ENCODE measurements at places on chromosomes 3 and 15.

DNA sequence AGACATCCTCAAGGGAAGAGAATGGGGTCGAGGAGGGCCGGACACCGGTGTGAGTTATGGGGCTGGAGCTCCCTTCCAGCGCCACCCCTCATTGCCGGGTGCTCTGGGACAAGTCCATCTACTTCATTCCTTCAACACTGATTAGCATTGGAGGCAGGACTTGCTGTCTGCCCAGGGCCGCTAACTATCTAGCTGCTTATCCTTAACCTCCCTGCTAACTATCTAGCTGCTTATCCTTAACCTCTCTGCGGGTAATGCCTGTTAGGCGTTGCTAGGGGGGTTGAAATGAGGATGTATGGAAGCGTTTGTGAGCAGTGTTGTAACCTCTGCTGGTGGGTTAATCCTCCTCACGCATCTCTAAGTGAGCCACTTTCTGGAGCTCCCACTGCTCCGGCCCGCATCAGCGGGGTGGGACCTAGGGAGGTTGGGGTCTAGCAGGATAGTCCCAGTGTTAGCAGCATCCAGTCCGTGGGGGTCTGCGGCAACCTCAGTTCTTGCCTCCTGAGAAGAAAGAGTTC lies 10.9 kb upstream of the CHAC1 start:
- DNase-seq: no peak

GRCh38 chr3:178320456-178321351 lies 215.5 kb upstream of the KCNMB2 start:
- no peak for DNase-seq

DNA sequence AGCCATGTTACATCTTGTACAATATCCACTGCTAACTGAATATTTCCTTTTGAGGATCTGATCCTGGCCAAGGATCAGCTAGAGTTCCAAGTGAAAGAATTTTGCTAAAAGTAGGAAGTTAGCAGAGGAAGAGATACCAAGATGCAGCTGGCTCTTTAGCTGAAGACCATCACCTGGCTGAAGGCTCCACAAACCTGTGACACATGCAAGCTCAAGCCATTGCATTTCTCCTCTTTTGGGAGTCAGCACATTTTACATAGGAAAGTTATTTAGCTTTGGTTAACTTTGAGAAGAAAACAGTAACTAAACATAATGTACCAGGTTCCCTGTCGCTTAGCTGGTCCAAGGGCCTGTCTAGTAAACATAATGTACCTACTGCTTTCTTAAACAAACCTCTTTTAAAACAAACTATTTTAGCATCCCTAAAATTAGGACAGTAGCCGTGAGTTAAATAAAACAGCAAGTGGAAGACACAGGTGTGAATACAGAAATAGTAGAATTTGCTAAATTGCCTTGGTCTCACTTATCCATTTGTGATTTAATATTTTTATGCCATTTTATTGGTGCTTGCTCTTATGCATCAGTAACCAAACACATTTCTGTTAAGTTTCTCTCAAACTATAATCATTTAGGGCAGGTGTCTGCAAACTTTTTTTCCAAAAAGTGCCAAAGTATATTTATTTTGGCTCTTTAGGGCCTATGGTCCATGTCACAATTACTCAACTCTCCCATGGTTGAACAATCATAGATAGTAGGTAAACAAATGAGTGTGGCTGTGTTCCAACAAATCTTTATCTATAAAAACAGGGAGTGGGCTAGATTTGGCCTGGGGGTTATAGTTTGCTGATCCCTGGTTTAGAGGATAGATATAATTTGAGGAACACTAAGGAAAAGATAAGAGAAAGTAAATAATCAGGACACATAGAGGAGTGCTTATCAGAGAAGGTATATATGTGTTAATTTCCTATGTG lies 11.2 kb downstream of the GCSAM start:
- DNase-seq: no peak

DNA sequence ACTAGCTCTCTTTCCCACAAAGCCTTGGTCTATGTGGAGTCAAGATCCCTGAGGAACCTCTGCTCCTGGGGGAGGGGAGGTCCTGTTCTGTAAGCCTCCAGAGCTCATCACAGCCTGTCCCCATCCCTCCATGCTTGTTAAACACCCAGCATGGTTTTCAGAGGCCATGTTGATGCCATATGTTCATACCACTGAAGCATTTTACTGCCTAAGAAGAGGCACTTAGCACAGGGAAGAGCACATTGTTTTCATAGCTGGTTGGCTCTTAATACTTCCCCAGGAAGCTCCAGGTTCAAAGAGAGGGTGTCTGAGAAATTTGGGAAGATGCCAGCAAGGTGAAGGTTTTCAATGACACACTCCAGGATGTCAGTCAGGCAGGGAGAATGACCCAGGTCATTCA lies 25.6 kb downstream of the CPNE4 start:
- no peak for DNase-seq

- DNase-seq: no peak
Observed at GRCh38 chr15:32870240-32871033, 152.6 kb downstream of the GREM1 start.

DNA sequence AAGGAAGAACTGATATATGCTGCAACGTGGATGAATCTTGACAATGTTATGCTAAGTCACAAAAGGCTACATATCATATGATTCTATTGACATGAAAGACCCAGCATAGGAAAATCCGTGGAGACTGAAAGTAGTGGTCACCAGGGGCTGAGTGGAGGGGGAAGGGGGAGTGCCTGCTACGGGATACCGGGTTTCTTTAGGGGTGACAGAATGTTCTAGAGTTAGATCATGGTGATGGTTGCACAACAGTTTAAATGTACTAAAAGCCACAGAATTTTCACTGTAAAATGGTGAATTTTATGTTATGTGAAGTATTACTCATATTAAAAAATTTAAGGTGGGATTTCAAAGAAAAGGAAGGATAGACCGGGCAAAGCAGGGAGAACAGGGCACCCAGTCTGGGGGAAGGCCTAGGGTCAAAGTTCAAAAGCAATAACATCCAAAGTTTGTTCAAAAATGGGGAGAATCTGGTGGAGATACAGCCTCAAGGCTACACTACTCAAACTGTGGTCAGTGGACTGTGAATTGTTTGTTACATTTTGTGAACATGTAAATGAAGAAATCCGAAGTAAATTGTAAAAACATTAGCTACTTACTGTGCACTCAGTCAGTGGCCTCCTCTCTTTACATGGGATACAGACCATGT lies 74.2 kb upstream of the FNDC3B start:
- DNase-seq: no peak

GRCh38 chr15:92922418-92923002 lies 22.4 kb downstream of the CHD2 start:
- DNase-seq: no peak

GRCh38 chr3:46427916-46428833 lies 21.1 kb downstream of the CCRL2 start:
- peak; percentile 84 for DNase-seq

DNA sequence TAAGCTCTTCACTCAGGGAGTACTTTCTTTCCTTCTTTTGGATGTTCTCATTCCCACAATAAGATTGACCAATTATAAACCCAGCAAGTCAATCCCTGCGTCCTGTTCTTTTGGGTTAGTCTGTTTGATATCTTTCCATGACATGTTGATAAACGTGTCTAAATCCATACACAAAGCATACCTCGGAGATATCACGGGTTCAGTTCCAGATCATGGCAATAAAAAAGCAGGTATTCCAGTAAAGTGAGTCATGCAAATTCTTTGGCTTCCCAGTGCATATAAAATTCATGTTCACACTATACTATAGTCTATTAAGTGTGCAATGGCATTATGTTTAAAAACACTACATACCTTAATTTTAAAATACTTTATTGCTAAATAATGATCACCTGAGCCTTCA lies 667.7 kb downstream of the MAGI1 start:
- no peak for DNase-seq

GRCh38 chr3:50256978-50257890 lies 11.7 kb upstream of the SEMA3B start:
- peak; percentile 42 for DNase-seq

- DNase-seq: no peak
Observed at GRCh38 chr3:160394009-160394392, 5.0 kb downstream of the IFT80 start.

- DNase-seq: no peak
Observed at GRCh38 chr3:50459785-50460184, 43.6 kb downstream of the CACNA2D2 start.

- no peak for DNase-seq
Observed at GRCh38 chr3:107965136-107965655, 125.6 kb downstream of the CD47 start.

DNA sequence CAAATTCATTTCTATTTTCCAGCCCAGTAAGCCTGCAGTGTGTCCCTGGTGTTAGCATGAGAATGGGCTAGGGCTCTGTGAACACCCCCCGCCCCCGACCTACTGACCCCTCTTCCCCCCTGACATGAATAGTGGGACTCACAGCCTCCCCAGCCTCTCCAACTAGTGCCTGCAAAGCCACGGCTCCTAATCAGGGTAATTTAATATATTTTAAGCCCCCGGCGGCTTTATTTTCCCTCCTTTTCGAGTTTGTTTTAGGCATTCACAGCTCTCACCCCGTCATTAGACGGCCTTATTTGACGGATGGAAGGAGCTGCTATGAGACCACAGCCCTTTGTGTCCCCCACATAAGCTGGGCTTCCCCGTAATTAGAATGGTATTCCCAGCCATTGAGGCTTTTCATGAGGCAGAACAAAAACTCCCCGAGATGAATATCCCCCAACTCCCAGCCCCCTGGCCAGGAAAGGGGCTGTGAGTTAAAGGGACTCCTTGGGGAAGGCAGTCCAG lies 78.3 kb upstream of the POLG start:
- no peak for DNase-seq

DNA sequence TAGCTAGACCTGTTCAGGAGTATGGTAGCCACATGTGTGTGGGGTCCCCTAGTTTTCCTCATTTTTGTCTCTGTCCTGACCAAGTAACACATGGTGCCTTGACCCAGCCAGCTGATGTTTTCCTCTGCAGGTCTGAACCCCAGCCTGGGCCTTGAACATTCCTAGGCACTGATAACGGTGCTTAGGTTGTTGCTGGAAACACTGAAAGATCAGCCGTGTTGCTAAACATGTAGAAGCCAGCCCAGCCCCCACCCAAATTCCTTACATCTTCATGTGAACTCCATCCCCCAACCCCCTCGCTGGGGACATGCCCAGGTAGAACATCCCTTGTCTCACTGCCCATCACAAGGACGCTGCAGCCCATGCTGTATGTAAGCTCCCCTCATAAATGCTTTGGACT lies 18.7 kb downstream of the RTP3 start:
- no peak for DNase-seq

DNA sequence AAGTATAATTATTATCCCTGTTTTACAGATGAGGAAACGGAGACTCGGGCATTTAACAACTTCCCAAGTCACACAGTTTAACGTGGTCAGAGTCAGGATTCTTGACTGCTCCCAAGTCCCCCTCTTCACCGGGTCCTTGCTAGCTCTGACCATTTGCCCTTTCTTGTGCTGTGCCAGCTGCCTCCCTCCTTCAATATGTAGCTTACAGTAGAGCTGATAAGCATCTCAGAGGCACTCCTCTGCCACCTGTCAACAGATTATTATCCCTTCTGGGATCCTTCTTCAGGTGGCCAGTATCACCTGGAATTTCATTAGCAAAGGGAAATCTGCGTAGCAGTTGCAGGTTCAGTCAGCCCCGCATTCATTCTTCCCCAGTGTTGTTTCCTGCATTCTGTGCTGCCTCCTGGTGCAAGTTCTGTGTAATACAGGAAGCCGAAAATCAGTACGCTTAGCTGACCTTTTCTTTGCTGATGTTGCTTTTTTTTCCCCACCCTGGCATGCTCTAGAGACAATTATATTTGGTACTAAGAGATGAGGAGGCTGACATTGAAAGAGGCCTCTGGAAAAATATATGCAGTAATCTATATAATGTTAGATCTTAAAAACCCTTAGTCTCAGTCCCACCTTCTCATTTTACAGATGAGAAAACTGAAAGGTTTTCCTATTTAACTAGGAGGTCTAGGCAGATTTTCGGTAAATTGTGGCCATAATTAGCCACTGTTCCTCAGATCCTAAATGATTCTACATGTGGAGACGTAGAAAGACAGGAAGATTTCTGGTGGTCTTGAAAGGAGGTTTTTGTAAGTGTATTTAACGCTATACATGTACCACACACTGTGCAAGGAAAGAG lies 24.8 kb downstream of the TMOD2 start:
- DNase-seq: peak; percentile 53

GRCh38 chr15:89155656-89156055 lies 65.7 kb downstream of the RLBP1 start:
- DNase-seq: no peak

- DNase-seq: no peak
Observed at GRCh38 chr15:87031540-87032230, 952.0 kb downstream of the AGBL1 start.

GRCh38 chr3:166489826-166490225 lies 652.6 kb upstream of the BCHE start:
- no peak for DNase-seq

DNA sequence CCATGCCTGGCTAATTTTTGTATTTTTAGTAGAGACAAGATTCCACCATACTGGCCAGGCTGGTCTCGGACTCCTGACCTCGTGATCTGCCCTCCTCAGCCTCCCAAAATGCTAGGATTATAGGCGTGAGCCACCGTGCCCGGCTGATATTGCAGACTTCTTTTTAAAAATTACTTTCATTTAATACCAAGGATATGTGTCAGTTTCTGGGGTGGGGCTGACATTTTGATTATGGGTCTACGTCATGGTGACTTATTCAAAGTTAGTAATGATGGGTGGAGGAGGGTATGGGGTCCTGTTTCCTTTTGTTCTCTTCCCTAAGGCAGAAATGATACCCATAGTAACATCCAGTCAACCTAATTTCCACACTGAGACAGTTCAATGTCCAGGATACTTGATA lies 34.7 kb downstream of the GBE1 start:
- DNase-seq: no peak

- no peak for DNase-seq
Observed at GRCh38 chr3:21169948-21170347, 581.1 kb downstream of the ZNF385D start.

GRCh38 chr3:122023335-122023910 lies 1.4 kb upstream of the ILDR1 start:
- DNase-seq: no peak

DNA sequence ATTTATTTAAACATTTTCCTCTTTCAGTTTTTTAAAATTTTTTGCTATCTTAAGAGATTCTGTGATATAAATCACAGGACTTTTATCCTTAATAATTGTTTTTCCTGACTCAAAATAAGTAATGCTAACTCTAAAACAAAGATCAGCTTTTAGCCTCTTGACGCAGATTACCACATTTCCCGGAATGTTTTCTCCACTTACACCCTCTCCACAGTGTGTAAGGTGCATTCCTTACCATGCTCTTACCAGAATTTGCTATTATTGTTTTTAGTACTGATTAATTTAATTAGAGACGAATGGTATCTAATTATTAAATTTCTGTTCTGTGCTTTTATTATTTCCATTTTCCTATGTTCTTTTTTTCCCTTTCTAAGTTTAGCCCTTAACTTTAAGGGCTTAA lies 34.8 kb downstream of the GUCA1C start:
- DNase-seq: no peak

DNA sequence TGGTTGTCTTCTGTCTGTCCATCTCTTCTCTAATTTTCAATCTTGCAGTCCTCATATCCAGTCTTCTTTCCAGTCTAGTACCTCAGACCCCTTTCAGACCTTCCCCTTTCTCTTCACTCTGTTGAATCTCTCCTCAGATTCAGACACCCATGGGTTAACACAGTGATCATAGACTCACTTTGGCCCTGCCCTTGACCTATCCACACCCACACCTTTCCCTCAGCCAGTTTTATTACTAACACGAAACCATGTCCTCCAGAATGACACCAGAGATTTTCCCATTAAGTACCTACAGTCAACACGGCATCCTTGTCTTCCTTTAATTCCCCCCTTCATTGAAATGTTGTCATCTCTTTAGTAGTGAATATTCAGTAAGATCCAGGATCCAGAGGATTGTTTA lies 74.5 kb upstream of the UBE2E2 start:
- DNase-seq: no peak

- no peak for DNase-seq
Observed at GRCh38 chr15:38877471-38877870, 312.9 kb upstream of the RASGRP1 start.
